GM13977 (cell line): ENCODE measurements at places on chromosomes 13 and 19.

- DNase-seq, result no peak
These were observed 140.9 kb downstream of the ZNF536 start for GRCh38 chr19:30513082-30513411.

- DNase-seq, result no peak
These were observed 3.9 kb upstream of the GPR183 start for GRCh38 chr13:99311137-99311536.

DNA sequence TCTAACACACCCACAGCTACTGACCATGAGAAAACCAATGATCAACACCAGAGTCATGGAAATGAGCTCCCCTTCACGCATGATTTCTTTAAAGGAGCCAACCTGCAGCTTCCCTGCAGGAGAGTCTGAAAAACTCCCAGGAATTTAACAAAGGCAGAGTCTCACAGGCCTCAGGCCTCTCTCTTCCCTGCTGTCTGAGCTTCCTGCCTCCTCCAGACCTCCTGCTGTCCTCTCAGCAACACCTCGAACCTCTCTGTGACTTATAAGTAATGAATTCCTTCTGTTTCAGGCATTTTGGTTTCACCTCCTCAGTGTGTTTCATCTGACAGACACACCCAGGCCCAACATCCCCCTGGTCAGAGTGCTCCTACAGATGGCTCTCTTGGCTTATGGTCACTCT lies 1044.4 kb downstream of the UQCRFS1 start:
- no peak for DNase-seq

- DNase-seq, result no peak
These were observed 765.9 kb upstream of the SLITRK1 start for GRCh38 chr13:84648069-84648640.

DNA sequence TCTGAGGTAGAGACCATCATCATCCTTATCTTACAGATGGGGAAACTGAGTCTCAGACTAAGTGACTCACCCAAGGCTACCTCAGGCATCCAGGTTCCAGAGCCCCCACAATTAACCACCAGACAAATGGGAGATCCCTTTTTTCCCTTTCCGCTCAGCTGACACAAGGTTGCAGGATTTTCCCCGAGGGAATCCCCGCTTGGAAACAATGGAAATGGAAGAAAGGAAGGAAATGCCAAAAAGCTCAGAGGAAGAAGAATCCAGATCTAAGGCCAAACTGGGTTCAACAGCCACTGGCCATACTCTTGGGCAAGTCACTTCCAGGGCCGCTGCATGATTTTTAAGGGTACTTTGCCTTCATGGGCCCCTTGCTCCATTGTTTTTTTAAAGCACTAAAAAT lies 1.6 kb downstream of the ZNF71 start:
- DNase-seq, result no peak

DNA sequence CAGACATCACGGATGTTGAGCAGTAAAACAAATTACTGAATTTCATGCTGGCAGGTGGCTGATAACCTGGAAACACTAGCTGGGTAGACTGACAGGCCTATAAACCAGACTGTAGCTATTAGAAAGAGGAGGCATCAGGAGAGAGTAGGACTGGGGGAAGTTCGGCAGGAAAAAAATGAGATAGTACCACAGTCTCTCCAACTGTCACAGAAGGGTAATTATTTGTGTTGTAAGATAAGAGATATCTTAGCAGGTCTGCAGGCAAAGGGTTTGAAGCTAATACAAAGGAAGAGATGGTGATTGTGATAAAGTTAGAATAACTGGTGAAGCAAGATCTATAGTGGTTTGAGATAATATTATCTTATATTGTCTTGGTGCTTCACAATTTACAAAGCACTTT lies 41.7 kb downstream of the MIPEP start:
- DNase-seq, result no peak

DNA sequence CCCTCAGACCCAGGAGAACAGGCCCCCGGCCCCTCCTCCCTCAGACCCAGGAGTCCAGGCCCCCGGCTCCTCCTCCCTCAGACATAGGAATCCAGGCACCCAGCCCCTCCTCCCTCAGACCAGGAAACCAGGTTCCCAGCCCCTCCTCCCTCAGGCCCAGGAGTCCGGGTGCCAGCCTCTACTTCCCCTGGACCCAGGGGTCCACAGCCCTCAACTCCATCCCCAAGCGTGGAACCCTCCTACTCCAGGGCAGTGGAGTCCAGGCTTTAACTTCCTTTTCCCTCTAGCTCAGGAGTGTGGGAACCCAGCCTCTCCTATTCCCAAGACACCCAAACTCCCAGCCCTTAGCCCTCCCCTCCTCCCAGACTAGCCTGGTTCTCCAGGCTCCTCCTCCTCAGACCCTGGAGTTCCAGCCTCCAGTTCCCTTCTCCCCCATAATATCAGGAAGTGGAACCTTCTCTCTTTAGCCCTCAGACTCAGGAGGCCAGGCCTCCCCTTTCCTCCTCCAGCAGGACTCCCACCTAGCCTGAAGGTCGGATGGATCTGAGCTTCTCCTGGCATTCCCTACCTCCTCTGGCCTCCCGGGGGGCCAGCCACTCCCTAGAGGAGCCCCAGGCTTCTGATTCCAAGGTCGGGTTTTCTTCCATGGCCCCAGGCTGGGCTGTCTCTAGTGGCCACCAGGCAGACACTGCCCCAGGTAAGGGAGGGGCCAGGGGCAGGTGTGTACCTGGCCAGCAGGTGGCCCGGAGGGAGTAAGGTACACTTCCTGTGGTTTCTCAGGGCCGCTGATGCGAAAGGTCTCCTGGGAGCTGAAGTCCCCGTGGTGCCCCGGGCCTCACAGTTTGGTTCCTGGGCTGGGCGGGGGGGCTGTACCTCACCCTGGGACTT lies at the start of gene TMC4:
Gene TMC4, minus strand, starts transcription at position 690 of the 888 bp plus-strand sequence. Its CDS starts 43 bp downstream, at position 647.
- no peak for DNase-seq

DNA sequence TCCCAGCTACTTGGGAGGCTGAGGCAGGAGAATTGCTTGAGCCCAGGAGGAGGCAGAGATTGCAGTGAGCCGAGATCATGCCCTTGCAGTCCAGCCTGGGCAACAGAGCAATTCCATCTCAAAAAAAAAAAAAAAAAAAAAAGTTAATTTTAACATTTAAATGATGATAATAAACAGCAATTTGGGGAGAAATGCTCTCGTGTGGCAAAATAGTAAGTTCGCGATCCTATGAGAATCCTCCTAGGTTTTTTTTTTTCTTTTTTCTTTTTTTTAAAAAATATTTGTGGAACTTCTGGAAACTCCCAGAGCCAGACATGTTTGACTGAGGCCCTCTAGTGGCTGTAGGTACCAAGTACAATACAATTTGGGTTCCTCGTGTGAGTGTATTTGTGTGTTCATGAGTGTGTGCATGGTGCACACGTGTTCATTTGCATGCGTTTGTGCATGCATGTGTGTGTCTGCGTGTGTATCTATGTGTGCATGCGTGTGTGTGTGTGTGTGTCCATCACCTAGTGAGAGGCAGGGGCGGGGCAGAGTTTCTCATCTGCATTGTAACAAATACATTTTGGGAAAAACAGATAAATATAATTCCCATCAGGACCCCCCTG lies 31.2 kb downstream of the TMPRSS9 start:
- peak; percentile 76 for DNase-seq

- DNase-seq, result no peak
These were observed 593 bp downstream of the ATP8B3 start for GRCh38 chr19:1811472-1811894.

DNA sequence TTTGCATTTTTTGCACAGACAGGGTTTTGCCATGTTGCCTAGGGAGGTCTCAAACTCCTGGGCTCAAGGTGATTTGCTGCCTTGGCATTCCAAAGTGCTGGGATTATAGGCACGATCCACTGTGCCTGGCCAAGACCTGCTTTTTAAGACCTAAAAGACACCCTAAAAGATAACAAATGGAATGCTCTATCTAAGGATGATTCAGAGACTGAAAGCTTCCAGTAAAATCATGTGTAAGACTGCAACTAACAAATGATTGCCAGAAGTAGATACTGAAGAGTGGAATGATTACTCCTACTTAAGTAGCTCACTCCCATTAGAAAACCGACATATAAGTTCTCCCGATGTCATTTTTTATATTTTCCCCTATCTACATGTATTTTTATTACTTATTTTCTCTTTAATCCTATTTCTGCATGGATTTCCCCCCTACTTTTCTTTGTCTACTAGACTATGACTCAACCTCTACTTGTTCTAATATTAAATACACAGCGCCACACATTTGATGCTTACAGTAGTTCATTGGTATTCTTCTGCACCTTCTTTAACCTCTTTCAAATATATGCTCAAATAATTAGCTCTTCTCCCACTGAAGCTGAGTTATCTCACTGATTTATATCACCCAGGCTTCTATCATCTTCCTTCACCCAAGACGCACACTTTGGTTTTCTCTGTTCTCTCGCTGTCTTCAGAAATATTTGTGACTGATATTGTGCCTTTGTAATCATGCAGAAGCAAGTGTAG lies 32.2 kb upstream of the KLF12 start:
- DNase-seq, result no peak

GRCh38 chr13:41610404-41610803 lies 153.1 kb downstream of the RGCC start:
- DNase-seq, result no peak

GRCh38 chr13:22220151-22221135 lies 549.6 kb downstream of the FGF9 start:
- DNase-seq, result no peak

DNA sequence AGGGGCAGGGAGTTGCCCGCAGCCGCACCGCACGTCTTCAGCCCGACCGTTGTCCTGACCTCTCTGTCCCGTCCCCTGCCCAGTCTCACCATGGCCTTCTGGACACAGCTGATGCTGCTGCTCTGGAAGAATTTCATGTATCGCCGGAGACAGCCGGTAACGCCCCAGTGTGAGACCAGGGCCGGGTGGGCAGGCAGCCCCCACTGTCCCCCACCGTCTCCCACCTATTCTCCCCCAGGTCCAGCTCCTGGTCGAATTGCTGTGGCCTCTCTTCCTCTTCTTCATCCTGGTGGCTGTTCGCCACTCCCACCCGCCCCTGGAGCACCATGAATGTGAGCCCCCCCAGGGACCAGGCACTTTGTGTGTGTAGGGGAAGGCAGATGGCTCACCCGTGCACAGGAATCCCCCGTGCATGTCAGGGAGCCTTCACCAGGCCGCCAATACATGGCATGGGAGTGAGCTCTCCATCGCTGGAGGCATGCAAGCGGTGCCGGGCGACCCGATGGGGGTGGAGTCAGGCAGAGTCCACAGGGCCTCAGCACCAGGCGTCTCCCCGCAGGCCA lies 1.4 kb downstream of the ABCA7 start:
- no peak for DNase-seq

DNA sequence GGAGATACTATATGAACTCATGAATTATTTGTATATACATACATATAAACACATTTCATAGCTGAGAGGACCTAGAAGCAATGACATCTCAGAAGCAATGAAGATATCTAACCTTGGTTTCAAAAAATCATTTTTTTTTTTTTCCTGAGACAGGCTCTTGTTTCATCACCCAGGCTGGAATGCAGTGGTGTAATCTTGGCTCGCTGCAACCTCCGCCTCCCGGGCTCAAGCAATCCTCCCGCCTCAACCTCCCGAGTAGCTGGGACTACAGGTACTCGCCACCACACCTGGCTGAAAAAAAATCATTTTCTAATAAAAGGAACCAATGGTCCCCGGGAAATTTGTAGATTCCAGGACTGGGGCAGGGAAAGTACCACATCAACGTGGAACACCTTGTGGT lies 4.0 kb downstream of the ZNF565 start:
- no peak for DNase-seq

DNA sequence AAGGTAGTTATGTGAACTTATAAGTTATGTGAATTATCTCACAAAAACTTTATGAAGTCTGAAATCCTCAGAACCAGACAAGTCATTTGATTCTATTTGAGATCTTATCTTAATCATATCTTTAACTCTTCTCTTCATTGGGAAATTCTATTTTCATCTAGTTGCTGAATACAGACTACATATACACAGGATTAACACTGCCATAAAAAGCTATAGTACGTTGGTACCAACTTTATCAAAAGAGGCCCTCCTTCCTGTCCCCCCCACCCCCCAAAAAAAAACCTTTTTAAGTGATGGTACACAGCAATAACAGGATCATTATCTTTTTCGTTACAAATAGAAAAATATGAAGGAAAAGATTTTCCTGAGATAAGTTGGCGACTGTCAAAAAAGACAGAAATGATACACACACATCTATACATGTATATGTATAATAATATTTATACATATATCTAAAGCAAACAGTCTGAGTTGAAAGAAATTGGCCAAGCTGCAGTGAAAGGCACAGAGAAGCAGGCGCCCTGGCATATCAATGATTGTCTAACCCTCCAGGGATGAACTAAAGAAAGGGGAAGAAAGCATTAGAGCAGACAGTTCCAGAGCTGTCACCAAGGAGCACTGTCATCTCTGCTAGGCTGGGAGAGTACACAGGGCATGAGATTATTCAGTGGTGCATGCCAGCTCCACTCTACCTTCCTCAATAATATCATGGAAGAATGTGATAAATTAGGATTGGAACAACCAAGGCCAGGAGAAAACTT lies 116.7 kb downstream of the KLF12 start:
- DNase-seq, result no peak

GRCh38 chr13:23067129-23067528 lies 113.7 kb upstream of the SGCG start:
- DNase-seq, result no peak

DNA sequence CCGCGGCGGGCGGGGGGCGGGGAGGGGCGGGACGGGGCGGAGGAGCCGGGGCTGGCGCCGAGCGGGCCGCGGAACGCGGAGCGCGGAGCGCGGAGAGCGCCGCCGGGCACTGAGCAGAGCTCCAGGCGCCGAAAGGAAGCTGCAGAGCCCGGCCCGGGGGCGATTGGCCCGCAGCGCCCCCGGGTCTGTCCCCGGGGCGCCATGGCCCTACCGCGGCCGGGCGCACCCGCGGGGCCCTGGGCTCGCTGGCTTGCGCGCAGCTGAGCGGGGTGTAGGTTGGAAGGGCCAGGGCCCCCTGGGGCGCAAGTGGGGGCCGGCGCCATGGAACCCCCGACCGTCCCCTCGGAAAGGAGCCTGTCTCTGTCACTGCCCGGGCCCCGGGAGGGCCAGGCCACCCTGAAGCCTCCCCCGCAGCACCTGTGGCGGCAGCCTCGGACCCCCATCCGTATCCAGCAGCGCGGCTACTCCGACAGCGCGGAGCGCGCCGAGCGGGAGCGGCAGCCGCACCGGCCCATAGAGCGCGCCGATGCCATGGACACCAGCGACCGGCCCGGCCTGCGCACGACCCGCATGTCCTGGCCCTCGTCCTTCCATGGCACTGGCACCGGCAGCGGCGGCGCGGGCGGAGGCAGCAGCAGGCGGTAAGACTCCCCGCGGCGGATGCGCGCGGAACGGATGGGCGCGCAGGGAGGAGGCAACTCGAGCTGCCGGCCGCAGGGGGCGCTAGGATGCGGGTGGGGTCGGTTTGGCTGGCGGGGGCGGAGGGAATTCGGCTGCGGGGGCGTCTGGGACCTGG lies at the start of gene PDE4A:
Gene PDE4A, plus strand, starts transcription at position 95 of the 796 bp plus-strand sequence. Its CDS starts 227 bp downstream, at position 322.
- DNase-seq, result peak; percentile 69

- DNase-seq, result no peak
These were observed 697.5 kb upstream of the PCDH20 start for GRCh38 chr13:62113179-62113578.

- DNase-seq, result peak; percentile 89
These were observed 2.9 kb upstream of the C19orf85 start for GRCh38 chr19:55467236-55468053.

DNA sequence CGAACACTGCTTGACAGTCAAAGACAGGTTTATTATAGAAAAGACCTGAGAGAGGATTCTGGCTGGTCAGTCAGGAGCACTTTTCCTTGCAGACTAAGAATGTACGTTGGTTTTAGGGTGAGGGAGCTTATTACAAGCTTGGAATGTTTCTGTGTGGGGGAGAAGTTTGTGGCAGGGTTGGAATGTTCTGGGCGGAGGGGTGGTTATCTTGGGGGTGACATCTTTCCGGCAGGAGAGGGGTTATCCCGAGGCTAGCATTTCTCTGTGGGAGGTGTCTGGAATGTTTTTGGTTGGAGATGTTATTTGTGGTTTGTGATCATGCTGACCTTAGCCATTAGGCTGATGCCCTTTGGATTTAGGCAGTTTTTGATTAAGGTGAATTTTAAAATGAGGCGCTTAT lies 61.8 kb downstream of the ZNF136 start:
- no peak for DNase-seq
